ENCODE measurements at places on chromosomes 12 and 14.

DNA sequence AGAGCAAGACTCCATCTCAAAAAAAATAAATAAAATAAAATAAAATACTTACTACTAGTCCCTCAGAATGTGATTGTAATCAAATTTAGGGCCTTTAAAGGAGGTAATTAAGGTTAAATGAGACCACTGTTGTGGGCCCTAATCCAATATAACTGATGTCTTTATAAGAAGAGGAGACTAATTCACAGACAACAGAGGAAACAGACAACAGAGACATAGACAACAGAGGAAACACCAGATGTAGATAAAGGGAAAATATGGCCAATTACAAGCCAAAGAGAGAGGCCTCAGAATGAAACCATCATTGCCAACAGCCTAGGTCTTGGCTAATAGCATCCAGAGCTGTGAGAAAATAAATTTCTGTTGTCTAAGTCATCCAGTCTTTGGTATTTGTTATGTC is 669.0 kb upstream of the FOXG1 start:
- DNase-seq = no peak

GRCh38 chr12:66602483-66603143 is 76.3 kb downstream of the GRIP1 start:
- no peak for DNase-seq

GRCh38 chr12:5456030-5456429 is 24.1 kb downstream of the NTF3 start:
- DNase-seq = no peak

DNA sequence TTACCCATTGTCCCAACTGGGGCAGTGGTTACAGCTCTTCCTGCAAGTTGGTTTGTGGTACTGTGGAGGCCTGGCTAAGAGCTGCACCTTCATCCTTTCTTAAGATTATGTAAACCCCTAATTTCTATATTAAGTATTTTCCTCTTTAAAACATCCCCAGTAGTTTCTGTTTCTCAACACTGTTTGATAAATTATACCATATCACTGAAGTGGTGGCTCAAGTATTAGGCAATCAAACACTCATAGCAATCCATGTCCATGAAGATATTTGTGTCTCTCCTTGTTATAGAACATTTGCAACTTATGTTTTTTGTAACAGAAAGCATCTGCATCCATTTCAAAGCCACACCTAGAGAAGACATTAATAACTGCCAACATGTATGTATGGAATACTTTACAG is 31.8 kb downstream of the ATXN3 start:
- no peak for DNase-seq

DNA sequence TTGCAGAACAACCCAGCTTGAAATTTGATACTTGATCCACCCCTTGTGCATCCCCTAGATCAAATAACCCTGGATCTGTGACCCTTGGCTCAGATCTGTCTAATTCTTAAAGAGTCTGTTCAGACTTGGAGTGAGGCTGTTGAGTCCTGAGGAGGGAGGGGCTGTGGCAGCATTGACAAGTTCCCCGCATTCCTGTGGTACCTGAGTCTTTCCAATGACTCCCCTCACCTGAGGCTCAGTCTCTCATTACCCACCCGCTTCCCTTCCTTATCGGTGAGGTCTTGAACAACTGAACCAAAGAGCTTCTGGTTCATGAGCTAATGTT is 16.1 kb upstream of the HDAC7 start:
- no peak for DNase-seq

DNA sequence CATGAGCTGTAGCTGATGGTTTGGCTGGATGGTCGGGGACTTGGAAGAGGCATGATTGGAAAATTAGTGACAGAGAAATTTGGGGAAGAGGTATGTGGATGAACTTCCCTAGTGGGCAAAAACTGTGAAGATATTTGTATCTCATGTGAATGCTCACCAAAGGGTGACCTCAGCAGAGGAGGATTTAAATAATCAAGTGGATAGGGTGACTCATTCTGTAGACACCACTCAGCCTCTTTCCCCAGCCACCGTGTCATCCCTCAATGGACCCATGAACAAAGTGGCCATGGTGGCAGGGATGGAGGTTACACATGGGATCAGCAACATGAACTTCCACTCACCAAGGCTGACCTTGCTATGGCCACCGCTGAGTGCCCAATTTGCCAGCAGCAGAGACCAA is 60.8 kb upstream of the KRAS start:
- no peak for DNase-seq

GRCh38 chr12:81252228-81252627 is 174.3 kb downstream of the ACSS3 start:
- no peak for DNase-seq

GRCh38 chr12:75205558-75205957 is 4.1 kb downstream of the KCNC2 start:
- DNase-seq = no peak

DNA sequence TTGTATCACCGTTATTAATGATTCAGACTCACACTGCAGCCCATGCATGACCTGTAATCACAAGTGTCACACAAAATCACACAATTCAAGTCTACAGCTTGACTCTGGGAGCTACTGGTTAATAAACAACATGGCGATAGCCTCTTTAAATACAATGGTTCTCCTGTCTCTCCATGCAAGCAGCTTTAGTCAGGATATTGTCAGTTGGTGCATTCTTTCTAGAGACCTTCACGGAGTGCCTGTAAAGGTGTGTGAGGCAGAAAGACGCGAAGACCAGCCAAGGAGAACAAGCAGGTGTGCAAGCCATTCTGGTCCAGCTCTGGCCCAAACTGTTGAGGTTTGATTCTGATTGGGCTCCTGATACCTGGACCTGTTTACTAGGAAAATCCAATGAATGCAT is 40.0 kb upstream of the FOXN3 start:
- DNase-seq = no peak

- no peak for DNase-seq
Observed at GRCh38 chr12:12327802-12328201, 22.2 kb downstream of the MANSC1 start.

DNA sequence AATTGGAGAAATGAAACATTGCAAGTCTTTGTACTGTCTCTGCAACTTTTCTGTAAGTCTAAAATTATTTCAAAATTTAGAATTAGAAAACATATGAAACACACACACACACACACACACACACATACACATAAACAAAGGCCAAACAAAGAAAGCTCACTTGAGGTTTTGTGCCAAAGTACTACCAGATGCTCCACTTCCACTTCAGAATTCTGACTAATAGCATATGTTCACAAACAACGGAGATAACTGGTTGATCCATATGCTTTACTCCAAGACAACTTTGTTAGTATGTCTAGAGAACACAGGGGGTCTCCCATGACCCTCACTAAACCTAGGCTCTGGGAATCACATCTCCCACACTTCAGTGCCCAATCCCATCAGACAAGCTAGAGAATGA is 133.8 kb upstream of the CLEC14A start:
- no peak for DNase-seq

DNA sequence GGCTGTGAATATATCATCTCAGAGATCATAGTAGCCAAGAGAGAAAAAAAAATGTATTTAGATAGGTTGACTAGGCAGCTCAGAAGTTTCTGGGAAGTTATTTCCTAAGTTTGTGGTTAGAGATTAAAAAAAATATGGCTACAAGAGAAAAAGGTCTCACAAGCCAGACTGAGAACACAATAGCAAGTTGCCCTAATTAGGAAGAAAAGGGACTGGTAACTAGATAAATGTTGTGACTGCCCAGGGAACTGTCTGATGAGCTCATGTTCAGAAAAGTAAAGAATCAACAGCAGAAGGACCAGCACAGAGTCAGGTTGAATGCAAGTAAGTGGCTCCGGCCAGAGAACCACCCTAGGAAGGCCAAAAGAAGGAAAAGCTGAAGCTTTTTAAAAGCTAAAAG is 256.6 kb downstream of the PRKD1 start:
- no peak for DNase-seq

GRCh38 chr12:130644146-130644545 is 72.0 kb downstream of the RIMBP2 start:
- DNase-seq = no peak

DNA sequence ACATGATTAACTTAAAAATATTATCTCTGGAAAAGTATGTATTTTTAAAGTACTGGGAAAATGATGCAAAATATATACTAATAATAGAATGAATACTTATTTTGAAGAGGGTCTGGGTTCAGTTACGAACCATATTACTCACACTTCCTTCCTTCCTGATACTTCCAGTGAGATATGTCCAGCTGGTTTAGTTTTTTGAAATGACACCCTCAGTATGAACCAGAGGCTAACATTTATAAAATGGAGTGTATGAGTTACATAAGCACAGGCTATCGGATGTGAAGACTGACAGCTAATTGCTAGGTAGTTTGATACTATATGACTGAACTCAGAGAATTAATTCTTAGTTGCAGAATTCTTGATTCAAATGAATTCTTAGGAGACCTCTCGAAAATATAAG is 122.9 kb downstream of the OTOGL start:
- DNase-seq = no peak

DNA sequence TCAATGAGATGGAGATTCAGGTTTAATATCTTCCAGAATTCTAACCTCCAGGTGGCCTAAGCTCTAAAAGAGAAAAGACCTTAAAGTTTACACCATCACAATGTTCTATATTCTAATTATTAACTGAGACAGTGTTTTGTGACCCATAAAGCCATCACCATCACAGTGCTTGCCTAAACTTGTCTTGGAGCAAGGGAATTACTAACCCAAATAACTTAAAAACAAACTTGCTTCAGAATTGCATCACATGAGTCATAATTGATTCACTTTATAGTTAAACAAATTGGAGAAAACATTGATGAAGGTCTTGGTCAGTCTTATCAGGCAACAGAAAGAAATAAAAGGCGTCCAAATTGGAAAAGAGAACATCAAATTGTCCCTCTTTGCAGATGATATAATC is 54.5 kb upstream of the ALG10 start:
- DNase-seq = no peak

DNA sequence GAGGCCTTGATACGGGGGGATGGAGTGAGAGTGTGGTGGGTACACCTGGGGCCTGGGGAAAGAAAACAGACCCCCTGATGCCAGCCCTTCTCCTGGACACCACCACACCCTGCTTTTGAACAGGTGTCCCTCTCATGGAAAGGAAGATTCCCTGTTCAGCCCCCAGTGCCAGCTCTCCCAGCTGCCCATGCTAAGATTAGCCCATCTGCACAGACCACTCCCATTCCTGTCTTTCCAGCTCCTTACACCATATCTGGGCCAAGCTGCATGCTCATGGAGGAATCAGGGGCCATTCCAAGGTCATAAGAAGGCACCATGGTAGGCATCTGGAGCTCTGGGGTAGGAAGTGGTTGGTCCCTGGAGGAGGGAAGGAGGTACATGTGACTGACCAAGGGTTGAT is 9.6 kb downstream of the NAB2 start:
- no peak for DNase-seq

DNA sequence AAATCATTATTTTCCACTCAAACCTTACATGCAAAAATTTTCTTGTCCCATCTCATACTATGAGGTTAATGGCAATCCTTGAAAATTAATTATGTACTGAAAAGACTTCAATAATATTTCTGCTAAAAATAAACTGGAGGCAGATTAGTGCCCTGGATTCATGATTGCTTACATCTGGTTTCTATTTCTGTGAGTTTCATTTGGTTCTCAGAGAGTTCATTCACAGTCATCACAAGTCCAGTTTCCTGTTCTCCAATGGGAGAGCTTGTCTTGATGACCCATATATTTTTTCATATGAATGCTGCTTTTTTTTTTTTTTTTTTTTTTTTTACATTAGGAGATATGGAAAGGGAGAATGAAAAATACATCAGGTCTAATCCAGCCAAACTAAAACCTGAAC is 6.6 kb upstream of the PTHLH start:
- no peak for DNase-seq

DNA sequence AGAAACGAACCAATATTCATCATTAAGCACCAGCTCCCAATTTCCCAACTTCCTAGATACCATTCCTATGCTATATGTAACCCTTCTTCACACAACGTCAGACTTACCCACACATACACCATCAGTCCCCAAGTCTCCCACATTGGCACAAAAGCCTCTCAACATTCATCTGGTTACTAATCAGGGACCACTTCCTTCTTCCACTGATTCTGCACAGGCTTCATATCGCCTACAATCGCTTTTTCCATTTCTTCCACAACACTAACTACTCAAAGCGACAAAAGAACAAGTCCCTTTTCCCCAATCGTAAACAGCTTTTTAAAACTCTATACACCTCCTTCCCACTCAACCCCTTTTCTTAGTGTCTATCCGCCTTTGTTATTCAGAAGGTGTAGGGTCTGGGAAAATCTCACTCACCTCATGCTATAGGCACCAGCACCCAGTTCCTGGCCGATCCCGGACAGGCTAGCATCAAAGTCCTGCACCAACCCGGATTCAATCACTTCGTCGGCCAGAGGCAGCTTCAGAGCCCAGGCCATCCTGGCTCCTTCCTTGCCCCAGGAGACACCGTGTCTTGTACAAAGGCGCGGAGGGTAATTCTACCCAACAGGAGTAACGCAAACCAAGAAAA is 936 bp downstream of the TFCP2 start:
- no peak for DNase-seq

- DNase-seq = no peak
Observed at GRCh38 chr12:65280306-65280705, 1.8 kb downstream of the MSRB3 start.

DNA sequence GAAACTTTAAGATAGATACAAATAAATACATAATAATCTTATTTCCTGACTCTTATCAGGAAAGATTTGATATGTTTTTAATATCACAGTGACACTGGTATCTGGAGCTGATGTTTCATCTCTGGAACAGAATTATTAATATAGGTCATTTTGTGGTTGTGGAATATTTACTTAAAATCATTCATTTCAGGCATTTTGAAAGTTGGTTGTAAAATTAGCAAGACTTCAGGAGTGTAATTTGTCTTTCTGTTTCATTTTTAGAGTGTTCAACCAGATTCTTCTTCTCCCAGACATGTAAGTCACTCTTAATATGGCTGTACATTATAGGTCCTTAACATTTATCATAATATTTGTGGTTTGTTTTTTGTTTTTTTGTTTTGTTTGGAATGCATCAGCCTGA is 115.7 kb downstream of the PCNX1 start:
- no peak for DNase-seq

- no peak for DNase-seq
Observed at GRCh38 chr12:69404851-69405565, 45.5 kb downstream of the YEATS4 start.

DNA sequence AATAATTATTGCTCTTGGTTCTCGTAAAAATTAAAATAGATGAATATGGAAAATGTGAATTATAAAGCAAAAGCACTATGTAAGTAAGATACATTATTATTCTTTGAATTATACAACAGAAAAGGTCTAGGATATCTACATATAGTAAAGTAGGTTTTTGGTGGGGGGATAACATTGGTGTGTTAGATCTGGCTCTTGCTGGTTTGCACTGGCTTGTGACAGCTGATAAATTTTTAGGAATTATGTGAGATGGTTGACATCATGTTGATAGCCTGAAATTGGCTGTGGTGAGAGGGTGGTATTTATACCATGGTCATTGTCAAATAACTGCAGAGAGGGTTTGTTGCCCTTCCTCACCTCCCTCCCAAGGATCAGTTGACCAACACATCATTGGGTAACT is 50.7 kb upstream of the BTG1 start:
- DNase-seq = no peak

GRCh38 chr12:57840726-57841125 is 5.8 kb downstream of the CTDSP2 start:
- no peak for DNase-seq
